ENCODE measurements at places on chromosomes 7 and 10. TPM values are rescaled to one million over a fixed set of nuclear protein-coding genes. Genes with fewer than 3 reads are reported as not detected.

The DGKI gene
- 15.7 TPM for polyA plus RNA-seq

The TAF3 gene
- 1.4 TPM for polyA plus RNA-seq

The TM9SF3 gene
- polyA plus RNA-seq: 66.4 TPM

The PNLIPRP1 gene
- polyA plus RNA-seq: not detected

The SPDYE2B gene
- polyA plus RNA-seq: not detected

The CLCN1 gene
- not detected for polyA plus RNA-seq

The STEAP1B gene
- not detected for polyA plus RNA-seq

The PKD2L1 gene
- polyA plus RNA-seq: not detected

The CNOT4 gene
- 7.1 TPM for polyA plus RNA-seq

The MCU gene
- polyA plus RNA-seq: 16.5 TPM

The LIPN gene
- not detected for polyA plus RNA-seq

The CCL26 gene
- not detected for polyA plus RNA-seq

The ATOH7 gene
- 3.0 TPM for polyA plus RNA-seq

The ODAD2 gene
- polyA plus RNA-seq: not detected

The UNCX gene
- polyA plus RNA-seq: 1.6 TPM

The ABCC2 gene
- polyA plus RNA-seq: 2.0 TPM

The SRRM3 gene
- 34.9 TPM for polyA plus RNA-seq

The WASHC2C gene
- polyA plus RNA-seq: 26.3 TPM

The HOXA11 gene
- polyA plus RNA-seq: not detected

The KLF14 gene
- 0.48 TPM for polyA plus RNA-seq

Data from neural cell (in vitro differentiated cells).